ENCODE measurements at places on chromosomes 6 and 20.

DNA sequence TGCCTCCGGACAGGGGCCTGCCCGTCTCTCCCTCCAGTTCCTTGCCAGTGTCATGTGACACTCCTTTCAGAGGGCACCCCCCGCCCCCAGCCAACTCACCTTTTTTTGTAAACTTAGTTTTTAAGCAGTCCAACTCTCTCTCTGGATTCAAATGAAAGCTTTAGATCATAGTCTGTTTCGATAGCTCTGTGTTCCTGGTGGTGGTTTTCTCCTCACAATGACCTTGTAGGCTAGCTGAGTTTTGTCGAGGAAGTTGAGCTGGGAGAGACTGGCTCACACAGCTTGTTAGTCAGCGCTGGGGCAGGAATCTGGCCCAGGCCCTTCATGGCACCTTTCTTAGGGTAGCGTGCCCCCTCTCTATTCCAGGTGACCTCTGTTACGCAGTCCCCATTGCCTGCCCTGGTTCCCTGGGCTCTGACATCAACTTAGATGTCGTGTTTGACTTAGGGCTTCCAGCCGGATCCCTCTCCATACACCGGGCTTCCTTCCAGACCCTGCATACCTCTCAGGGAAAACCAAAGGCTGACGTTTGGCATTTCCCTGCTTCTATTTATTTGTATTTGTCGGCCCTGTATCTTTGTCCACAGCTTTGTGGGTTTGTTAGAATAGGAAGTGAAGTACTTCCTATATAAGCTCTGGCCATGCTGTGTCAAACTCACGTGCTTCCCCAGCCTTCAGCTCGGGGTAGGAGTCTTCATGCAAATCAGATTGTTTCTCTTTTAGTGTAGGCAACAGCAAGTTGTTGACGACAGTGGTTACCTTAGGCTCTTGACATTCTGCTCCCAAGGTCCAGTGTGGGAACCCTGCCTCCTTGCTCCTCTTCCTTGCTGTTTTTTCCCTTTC lies 12.7 kb downstream of the IGF2R start:
- DNase-seq: no peak

- DNase-seq: no peak
Observed at GRCh38 chr6:63940056-63940455, 304.5 kb downstream of the PHF3 start.

- no peak for DNase-seq
Observed at GRCh38 chr6:146593986-146594385, 4.8 kb upstream of the ADGB start.

GRCh38 chr6:31386099-31386498 lies 17.3 kb upstream of the MICA start:
- DNase-seq: no peak

DNA sequence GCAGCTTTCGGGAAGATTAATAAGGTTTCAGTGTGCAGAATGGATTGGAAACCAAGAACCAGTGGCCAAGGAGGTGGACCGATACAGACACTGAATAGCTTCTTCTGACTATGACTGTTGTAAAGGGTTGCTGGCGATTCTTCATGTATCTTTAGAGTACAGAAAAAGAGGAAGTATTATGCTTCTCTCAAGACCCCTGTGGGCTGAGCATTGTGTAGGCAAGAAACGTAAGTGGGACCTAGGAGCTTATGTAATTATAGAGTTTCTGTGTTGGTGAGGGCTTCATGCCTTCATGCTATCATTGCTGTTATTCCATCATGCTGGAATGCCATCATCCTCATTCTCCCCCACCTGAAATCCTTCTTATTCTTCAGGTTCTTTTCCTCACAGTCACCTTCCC lies 105.4 kb upstream of the AKIRIN2 start:
- DNase-seq: no peak

GRCh38 chr6:127515234-127515793 lies 3.8 kb downstream of the MTCL3 start:
- DNase-seq: no peak

DNA sequence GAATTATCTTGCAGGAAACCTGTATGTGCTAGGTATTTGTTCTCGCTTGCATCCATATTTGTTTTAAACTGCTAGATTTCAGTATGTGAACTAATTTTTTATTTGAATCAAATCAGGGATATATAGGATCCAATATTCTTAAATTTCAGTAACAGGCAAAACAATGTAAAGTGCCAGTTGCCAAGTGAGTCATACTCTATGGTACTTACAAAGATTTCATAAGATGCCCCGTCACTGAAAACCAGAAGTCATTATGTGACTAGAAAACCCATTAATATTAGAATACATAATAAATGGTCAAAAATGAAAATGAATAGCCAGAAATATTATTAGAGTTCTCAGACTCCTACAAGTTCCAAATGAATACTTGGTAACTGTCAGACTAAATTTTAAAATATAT lies 481.2 kb downstream of the TFAP2A start:
- DNase-seq: no peak

GRCh38 chr20:1674990-1675780 lies 17.6 kb upstream of the SIRPG start:
- DNase-seq: no peak

GRCh38 chr6:35073766-35074471 lies 67.2 kb downstream of the TCP11 start:
- DNase-seq: no peak

DNA sequence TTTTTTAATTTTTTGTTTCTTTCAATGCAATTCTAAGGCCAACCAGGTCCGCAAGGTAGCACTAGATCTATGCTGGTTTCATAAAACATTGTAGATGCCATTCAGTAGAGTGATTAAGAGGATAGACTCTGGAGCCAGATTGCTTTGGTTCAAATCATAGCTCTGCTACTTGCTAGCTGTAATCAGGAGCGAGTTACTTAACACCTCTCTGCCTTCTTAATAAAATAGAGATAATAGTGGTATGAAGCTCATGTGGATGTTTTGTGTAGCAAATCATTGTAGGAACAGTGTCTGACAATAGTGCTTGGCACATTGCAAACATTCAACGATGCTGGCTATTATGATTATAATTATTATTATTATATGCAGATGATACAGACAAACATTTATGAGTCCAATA lies 164.9 kb downstream of the LAMA2 start:
- DNase-seq: no peak

DNA sequence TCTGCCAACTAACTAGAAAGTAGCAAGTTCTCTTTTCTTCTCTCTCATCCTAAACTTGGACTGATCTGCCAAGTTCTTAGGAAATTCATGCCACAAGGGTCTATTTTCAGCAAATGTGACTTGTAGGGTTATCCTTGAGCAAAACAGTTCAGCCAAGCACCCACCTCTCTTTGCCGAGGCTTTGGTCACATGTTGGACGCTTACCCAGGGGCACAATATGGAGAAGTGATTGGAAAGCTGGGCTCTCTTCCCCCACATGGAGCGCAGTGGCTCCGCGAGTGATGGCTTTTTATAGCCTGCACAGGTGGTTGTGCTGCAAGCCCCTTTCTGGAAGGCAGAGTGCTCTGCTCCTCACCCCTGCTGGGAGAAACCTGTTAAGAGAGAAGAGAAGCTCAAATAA lies 47.7 kb upstream of the FNDC1 start:
- no peak for DNase-seq

DNA sequence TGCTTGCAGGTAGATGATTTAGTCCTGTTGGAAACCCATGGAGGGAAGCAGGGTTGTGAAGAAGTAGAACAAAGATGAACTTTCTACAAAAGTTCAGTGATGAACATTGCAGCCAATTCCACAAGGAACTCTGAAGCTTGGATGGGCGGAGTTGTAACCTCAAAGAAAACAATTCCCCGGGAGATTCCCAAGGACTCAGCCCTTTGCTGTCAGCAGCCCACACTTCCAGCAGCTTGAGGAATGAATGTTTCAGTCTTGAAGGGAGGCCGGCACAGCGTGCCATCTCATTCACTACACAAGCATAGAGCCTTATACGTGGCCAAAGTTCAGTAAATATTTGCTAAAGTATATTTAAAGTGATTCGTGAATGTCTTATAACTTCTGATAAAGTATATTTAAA lies 269.4 kb downstream of the NKAIN2 start:
- DNase-seq: no peak

DNA sequence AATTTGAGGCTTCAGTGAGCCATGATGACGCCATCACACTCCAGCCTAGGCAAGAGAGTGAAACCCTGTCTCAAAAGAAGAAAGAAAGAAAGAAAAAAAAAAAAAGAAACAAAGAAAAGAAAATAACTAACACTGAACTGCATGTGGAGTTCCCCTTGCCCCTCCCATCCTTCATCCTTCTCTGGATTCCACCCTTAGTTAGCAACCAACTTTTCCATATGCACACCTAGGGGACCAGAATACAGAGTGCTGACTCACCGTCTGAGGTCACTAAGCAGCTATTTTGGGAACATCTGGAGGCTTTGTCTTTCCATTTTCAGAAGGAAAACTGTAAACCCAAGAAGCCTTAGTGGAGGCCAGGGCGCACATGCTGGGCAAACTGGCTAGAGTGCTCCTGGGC lies 257.4 kb downstream of the MAFB start:
- DNase-seq: no peak

GRCh38 chr6:136403110-136403980 lies 113.7 kb upstream of the BCLAF1 start:
- DNase-seq: no peak

- no peak for DNase-seq
Observed at GRCh38 chr6:41371461-41371991, 36.1 kb downstream of the NCR2 start.

All from stimulated activated CD4-positive, alpha-beta T cell treated with anti-CD3 and anti-CD28 coated beads, Interleukin-1b, Interleukin-23, amount 100 ng/mL, for 24 hours (primary cell).